ENCODE measurements at places on chromosomes 6 and 20. TPM values are rescaled to one million over a fixed set of nuclear protein-coding genes. Genes with fewer than 3 reads are reported as not detected.

The ZNF391 gene
- 3.0 TPM for polyA plus RNA-seq

The ZC2HC1B gene
- polyA plus RNA-seq = not detected

The ENPP5 gene
- 0.07 TPM for polyA plus RNA-seq

The PRICKLE4 gene
- polyA plus RNA-seq = 0.32 TPM

The GRM4 gene
- polyA plus RNA-seq = not detected

The WFDC12 gene
- polyA plus RNA-seq = 1.8 TPM

The HAO1 gene
- not detected for polyA plus RNA-seq

The HUS1B gene
- 0.12 TPM for polyA plus RNA-seq

The SFT2D1 gene
- 84.3 TPM for polyA plus RNA-seq

The TRIM15 gene
- polyA plus RNA-seq = not detected

The PRR3 gene
- 5.4 TPM for polyA plus RNA-seq

The OPN5 gene
- 0.04 TPM for polyA plus RNA-seq

The SGK2 gene
- polyA plus RNA-seq = 0.23 TPM

The CFB gene
- polyA plus RNA-seq = 2.5 TPM

DNA sequence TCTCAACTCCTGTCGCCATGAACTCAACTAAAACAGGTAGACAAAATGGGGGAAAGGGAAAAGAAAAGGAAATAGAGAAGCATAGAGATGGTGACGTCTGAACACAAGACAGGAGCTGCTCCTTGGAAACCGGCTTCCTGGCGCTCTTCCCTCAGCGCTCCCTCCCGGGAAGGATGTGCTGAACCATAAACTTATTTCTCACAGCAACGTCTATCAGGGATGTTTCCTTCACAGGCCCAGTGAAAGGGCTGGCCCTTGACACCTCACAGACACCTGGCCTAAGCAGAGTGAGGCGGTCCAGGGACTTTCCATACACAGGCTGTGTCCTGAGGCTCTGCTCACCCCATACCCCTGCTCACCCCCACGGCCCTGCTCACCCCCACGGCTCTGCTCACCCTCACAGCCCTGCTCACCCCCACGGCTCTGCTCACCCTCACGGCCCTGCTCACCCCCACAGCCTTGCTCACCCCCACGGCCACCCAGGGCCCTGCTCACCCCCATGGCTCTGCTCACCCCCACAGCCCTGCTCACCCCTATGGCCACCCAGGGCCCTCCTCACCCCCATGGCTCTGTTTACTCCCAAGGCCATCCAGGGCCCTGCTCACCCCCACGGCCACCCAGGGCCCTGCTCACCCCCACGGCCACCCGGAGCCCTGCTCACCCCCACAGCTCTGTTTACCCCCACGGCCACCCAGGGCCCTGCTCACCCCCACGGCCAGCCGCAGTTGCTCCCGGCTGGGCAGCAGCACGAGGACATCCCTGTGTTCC is 653 bp downstream of the FRMD1 start:
- no peak for DNase-seq

GRCh38 chr6:169019111-169019510 is 234.5 kb downstream of the THBS2 start:
- no peak for DNase-seq

DNA sequence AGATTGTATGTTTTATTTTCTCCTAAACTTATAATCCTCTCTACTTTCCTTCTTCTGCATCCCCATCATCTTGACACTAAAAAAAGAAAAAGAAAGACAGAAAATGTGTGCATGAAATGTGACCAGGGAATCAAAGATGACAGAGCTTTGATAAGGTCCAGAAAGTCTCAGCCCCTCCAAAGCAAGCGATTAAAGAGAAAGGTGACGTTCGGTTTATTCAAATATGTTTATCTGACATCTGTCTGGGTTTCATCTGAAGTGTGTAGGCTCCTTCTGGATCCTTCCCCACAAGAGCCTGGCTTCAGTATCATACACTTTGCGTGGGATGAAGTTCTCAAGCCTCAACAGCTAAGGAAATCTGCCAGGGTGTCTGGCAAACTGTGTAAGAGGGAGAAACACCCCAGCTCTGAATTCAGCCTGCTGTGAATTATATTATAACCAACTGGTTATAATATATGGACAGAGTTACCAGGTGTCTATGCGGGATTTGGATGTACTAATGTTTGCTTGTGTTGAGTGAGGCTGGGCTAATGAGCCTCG is 263.0 kb downstream of the ZNF217 start:
- DNase-seq = no peak

- DNase-seq = no peak
Observed at GRCh38 chr6:100382767-100383195, 81.9 kb downstream of the SIM1 start.

GRCh38 chr6:34332251-34333198 is 59.9 kb downstream of the NUDT3 start:
- DNase-seq = no peak

- no peak for DNase-seq
Observed at GRCh38 chr20:63295422-63295821, 2.4 kb downstream of the COL20A1 start.

- DNase-seq = no peak
Observed at GRCh38 chr6:160667639-160668481, 3.8 kb upstream of the LPA start.

GRCh38 chr6:15754035-15754705 is 91.3 kb upstream of the DTNBP1 start:
- DNase-seq = no peak

GRCh38 chr6:39947611-39948068 is 13.4 kb upstream of the MOCS1 start:
- no peak for DNase-seq

DNA sequence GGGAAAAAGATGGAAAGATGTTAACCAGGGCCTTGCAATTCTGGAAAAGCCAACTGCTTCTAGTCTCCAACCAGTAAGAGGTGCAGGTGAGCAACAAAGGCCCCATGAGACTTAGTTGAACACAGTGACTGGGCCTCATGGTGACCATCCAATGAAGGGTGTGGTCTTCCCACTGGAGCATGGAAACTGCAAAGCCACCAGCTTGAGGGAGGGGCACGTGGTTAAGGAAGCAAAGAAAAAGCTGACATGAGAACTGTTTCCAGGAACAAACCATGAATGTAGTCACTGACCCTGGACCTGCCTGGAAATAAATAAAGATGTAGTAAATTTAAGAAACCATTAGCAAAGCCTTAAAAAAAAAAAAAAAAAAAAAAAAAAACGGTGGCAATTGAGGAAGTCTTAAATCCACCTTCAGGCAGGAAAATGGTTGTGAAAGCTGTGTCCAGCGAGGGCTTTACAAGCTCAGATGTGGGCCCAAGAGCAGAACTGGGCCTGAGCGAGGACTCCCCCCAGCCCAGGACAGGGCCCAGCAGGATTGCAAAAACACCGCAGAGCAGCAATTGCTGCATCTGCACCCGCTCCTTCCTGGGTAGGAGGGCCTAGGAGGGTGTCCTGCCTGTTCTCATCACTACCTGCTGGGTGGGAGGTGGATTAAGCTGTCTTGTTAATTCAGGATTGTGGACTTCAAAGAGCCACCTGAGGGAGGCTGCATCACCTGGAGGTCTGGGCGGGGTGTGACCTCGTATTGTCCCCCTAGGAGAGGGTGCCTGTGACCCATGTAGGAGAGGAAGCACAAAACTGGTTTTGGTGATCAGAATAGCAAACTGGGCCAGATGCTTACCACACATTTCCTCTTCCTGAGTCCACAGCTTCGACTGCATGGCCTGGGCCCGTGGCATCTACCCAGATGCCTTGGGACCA is 10.3 kb downstream of the GFRA4 start:
- DNase-seq = no peak

DNA sequence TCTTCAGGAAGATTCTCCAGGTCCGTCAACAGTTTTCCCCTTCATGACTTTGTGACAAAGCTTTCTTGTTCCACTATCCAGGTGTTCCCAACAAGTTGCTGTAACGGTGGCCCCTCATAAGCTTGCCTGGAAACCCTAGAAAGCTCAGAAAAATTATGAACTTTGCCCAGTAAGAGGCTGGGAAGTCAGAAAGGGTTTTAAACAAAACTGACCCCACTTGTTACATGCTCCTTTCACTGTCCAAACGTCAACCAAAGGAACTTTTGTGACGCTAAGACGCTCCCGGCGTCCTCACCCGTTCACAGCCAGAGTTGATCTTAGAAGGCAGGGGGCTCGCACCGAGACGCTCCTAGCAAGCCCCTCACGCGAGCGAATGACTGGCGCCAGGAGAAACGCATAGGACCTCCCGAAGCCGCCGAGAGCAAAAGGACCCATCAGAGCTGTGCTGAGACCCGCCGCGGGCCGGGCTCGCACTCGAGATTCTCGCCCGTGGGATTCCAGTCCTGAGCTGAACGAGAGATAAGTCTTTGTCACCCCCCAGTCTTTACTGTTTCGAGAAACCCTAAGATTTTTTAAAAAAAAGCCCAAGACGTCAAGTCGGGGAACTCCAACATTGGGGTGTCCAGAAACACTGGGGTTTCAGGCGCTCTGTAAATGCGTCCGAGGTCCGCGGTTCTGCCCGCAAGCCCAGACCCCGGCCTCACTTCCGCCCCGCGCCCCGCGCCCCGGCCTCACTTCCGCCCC is 544 bp upstream of the ACAT2 start:
- no peak for DNase-seq

GRCh38 chr6:154440422-154441043 is 70.0 kb downstream of the CNKSR3 start:
- DNase-seq = no peak

DNA sequence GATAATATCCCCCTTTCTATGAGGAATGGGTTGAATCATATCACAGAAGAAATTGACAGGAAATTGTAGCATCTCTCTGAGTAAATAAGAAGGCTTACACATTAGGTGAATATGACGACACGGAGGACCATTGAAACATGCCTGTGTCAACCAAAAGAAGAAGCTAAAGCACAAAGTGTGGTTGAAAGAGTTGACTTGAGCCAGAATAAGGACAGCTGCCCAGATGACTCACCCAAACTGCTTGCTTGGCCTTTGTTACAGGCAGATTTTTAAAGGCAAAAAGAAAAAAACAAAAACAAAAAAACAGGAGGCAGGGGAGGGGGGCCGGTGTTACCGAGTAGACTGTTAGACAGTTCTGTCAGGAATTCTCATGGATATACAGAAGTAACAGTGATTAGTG is 129.8 kb upstream of the EDN1 start:
- DNase-seq = no peak

GRCh38 chr6:154469306-154469935 is 41.1 kb downstream of the CNKSR3 start:
- no peak for DNase-seq

GRCh38 chr6:15408758-15409157 is 162.9 kb downstream of the JARID2 start:
- no peak for DNase-seq

- DNase-seq = no peak
Observed at GRCh38 chr20:56865055-56865454, 235.9 kb downstream of the TFAP2C start.

DNA sequence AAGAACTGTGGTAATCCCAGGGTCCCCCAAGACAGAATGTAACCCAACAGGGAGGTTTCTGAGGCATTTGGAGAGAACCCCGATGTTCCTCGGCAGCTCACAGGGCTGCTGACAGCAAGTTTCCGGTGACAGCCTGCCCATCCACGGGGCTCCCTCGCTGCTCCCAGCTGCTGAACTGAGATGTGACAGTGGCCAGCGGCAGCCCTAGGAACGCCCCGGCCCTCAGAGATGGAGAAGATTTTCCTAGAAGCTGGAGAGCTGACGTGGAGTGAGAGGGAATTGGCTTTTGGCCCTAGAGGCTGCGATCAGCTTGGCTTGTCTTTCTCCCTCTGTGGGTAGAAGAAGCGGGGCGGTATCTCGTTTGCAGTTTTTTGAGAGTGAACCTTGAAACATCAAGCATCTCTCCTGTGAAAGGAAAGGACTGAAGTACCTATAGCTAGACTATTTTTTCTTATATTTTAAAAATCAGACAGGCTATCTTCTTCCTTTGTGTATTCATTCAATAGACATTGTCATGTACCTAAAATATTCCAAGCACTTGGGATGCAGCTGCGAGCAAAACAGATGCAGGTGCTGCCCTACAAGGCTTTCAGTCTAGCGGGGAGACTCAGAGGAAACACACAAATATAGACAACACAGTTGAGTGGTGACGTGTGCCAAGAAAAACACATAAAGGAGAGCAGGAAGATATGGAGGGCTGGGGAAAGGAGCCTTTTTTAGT is 28.4 kb upstream of the NFATC2 start:
- no peak for DNase-seq

GRCh38 chr6:74199215-74199915 is 503.4 kb downstream of the CD109 start:
- no peak for DNase-seq

- DNase-seq = no peak
Observed at GRCh38 chr6:2404211-2404929, 159.0 kb upstream of the GMDS start.

DNA sequence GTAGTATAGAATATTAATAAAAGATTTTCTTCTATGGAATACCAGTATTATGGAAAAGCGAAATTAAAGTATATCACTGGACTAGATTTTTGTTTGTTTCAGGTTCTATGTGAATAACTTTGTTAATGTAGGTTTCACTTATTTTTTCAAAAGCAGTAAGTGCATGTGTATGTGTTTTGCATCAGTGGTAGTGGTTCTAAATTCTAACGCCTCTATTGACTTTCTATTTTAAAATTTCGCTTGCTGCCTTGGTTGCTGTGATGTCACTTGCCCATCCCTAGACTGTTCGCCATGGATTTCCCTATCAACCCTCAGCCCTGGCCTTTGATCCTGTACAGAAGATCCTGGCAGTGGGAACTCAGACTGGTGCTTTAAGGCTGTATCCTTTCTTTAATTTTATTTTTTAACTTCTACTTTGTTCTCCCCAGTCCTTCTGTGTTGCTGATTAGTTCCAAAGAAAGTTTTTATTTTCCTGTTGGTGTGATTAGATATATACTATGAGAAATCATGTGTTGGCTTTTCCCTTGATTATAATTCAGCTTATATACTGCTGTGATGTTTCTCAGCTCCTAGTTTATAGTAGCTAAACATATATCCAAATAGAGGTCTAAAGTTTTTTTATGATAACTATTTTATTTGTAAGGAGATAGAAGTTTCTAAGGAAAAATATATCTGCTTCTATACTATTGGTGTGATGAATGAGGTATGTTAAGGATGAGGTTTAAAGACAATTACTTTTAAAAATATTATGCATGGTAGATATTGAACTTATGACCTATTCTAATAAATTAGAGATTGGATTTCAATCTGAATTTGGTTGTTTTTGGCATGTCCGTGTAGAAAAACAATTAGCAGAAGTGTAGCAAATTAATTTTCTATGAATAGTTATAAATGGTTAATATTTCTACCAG is 1.7 kb downstream of the STXBP5 start:
- DNase-seq = no peak

GRCh38 chr6:93749191-93749590 is 329.8 kb upstream of the EPHA7 start:
- no peak for DNase-seq

- no peak for DNase-seq
Observed at GRCh38 chr6:4459996-4460395, 316.2 kb upstream of the CDYL start.

DNA sequence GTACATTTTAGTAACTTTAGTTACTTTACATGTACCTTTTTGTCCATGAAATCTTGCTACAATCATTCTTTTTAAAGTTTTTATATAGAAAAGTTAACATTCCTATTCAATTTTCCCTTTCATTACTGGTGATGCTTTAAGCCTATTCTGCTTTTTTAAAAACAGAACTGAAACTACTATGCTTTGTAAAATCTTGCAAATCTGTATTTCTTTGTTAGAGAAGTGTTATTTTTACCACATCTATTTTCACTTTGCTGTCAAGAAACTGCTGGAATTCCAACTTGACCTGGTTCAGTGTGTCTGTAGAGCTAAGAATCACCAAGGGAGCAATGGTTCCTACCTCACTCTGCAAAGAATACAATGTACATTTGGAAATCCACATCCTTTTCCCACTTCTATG is 21.8 kb upstream of the SAMD5 start:
- DNase-seq = no peak
